ENCODE measurements at places on chromosomes 5 and 9.

DNA sequence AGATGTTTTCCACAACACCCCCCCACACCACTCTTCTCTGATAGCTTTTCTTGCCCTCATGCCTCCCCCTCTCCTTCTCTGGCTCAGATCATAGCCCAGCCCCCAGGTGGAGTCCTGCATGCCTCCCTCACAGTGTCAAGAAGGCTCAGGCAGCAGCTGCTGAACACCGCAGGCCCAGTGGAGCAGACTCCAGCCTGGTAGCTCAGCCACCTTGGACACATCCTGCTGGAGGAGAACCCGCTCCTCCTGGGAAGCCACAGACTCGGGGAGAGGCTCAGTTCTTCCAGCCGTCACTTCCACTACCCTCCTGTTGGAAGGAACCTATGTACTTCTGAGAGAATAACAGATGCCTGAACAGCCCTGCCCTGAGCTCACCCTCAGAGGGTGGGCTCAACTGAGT lies 143.4 kb downstream of the SPOCK1 start:
- no peak for DNase-seq

- no peak for DNase-seq
Measured at GRCh38 chr5:27315363-27316270, 277.2 kb upstream of the CDH9 start.

GRCh38 chr9:90201766-90202165 lies 440.9 kb downstream of the DIRAS2 start:
- DNase-seq, result no peak

DNA sequence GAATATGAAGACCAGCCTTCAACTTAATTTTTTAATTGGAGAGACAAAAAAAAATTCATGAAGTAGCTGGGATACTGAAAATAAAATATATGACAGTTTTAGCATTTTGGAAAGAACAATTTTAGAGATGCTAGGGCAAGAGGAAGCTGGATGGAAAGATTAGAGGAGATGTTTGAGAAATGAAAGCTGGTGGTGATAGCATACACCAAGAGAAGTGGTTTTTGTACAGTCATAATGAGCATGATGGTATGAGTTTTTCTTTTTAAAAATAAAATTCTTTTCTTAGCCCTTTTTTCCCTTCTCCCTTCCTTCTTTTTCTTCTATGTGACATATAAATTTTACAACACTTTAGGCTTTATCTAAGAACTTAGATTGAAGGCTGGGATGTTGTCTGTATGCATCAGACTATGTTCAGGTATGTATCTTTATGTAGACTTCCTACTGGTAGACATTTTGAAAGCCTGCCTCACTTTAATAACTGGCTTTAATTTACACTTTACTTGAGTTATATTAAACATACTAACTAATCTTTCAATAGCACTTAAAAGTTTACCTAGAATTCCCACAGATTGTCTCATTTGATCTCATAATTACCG lies 522.5 kb downstream of the TLE4 start:
- DNase-seq, result no peak

GRCh38 chr5:171906703-171907590 lies 99.5 kb downstream of the FBXW11 start:
- no peak for DNase-seq

GRCh38 chr5:2753452-2754420 lies 2.3 kb upstream of the IRX2 start:
- DNase-seq, result no peak

- DNase-seq, result no peak
Measured at GRCh38 chr5:164934039-164934438, 1428.6 kb downstream of the MAT2B start.

DNA sequence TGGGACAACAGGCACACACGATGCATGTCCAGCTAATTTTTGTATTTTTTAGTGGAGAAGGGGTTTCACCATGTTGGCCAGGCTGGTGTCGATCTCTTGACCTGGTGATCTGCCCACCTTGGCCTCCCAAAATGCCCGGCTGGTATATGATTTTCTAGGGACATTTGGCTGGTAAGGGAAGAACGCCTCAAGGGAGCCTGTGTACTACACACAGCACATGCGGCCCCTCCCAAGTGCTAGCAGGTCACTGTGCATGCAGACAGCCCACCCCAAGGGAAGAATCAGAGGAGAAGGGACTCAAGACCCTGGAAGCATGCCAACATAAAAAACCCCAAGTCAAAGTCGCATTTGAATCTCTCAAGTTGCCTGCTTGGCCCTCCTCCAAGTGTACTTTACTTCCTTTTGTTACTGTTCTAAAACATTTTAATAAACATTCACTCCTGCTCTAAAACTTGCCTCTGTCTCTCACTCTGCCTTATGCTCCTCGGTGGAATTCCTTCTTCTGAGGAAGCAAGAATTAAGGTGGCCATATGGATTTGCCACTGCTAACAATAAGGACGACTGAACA lies 24.3 kb upstream of the OTULINL start:
- DNase-seq, result no peak

GRCh38 chr9:134306636-134307600 lies 19.3 kb upstream of the RXRA start:
- no peak for DNase-seq

- no peak for DNase-seq
Measured at GRCh38 chr5:170809551-170809950, 26.0 kb downstream of the GABRP start.

GRCh38 chr5:133112026-133112660 lies 60.3 kb downstream of the HSPA4 start:
- no peak for DNase-seq

DNA sequence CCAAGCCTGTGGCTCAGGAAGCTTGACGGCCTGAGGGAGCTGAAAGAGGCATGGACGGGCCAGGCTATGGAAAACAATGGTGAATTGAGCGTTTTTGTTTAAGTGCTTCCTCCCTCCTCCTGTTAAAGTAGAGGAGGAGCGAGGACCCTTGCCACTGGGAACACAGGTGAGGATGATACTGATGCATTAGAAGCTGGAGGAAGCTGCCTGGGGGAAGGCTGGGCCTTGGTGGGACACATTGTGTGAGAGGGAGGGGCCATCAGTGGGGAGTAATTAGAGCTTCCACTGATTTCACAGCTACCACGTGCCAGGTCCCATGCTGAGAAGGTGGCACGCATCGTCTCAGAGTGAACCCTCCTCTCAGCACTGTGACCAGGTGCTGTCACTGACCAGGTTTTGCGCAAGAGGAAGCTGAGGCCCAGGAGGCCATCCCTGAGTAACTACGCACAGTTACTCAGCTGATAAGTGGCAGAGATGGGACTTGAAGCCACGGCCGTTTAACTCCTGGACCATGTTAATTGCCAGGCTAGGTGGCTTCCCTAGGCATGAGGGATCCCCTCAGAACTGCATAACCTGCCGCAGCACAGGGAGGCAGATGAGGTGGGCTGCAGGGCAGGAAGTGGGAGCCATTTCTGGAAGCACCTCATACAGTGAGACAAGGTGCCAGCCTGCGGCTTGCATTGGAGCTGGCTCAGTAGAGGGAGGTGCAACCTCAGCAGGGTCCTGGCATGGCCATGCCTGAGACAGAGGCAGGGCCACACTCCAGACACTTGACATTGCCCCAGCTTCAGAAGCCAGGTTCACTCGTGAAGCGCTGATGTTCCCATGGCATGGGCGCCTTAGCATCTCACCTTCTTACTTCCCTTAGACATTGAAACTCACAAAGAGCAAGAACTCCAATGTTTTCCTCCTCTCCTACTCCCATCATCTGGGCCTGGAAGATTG lies 195.3 kb upstream of the MVB12B start:
- DNase-seq, result no peak

GRCh38 chr5:38543886-38544285 lies 12.6 kb downstream of the LIFR start:
- no peak for DNase-seq

DNA sequence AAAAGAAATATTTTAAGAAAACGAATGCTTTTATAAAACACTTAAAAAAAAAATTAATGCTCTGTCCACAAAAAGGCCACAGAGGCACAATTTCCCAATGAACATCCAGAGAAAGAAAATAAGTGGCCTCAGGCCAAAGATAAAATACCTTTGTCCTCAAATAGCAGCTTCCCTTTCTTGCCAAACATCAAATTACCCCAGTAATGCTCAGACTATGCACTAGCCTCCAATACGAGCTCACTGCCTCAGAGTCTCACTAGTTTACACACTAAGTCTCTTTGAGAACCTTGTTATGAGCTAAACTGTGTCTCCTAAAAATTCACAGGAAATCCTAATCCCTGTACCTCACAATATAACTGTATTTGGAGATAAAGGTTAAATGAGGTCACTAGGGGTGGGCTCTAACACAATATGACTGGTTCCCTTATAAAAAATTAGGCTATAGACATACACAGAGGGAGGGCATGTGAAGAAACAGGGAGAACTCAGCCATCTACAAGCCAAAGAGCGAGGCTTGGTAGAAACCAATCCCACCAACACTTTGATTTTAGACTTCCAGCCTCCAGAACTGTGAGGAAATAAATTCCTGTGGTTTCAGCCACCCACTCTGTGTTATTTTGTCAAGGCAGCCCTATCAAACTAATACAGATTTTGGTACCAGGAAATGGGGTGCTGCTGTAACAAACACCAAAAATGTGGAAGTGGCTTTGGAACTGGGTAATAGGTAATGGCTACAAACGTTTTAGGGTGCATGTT lies 4.4 kb downstream of the MPDZ start:
- no peak for DNase-seq

DNA sequence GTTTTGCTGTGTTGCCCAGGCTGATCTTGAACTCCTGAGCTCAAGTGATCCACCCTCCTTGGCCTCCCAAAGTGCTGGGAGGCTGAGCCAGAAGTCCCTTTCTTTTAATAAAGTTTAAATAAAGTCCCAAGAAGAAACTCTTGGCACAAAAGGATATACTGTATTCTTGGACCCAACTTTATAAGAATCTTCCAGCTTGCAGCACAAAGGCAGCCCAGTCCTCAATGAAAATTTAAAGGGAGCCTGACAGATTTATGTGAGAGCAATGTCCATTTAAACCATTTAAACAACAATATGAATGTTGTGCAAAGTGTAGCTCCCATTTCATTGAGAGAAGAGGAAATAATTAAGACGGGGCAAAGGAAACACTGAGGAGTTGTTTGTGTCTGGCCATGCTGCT lies 217.0 kb downstream of the DOCK8 start:
- DNase-seq, result no peak

GRCh38 chr9:21806644-21807043 lies 4.2 kb downstream of the MTAP start:
- DNase-seq, result no peak

GRCh38 chr9:79564105-79564504 lies 7.7 kb upstream of the TLE4 start:
- no peak for DNase-seq

DNA sequence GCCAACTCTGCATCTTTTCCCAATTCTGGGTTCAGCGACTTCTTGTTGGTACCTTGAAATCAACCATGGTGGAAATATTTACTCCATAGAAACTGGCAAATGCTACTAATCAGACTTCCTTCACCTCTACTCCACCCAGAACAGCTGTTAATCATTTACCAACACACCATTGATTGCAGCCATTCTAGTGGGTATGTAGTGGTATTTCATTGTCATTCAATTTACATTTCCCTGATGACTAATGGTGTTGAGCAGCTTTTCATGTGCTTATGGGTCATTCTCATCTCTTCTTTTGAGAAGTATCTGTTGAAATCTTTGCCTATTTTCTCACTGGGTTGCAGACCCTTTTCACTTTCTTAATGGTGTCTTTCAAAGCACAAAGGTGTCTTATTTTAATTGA lies 122.4 kb upstream of the MSX2 start:
- no peak for DNase-seq

GRCh38 chr5:14063138-14063537 lies 80.0 kb upstream of the TRIO start:
- DNase-seq, result no peak

- DNase-seq, result no peak
Measured at GRCh38 chr9:38419181-38419580, 5.1 kb downstream of the IGFBPL1 start.

All from activated naive CD4-positive, alpha-beta T cell (primary cell).